Activated naive CD8-positive, alpha-beta T cell treated with anti-CD3 and anti-CD28 coated beads for 36 hours (primary cell): ENCODE measurements at places on chromosomes 11 and 22.

- no peak for DNase-seq
Observed at GRCh38 chr11:81129618-81130017, 1604.0 kb downstream of the FAM181B start.

DNA sequence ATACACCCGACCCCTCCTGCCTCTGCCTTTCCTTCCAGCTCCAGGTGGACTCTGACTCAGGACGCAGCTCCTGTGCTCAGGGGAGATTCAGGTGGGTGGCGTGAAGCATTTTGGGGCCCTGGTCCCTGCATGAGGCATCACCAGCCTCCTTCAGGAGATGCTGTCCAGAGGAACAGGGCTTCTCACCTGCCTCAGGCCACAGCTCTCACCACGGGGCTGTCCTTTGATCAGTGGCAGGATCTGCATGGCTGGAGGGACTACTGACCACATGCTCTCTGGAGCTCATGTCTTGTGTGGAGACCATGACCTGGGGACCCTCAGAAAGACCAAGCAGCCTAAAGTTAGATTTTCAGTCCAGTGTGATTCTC, 58.8 kb downstream of the GGTLC2 start:
- DNase-seq, result no peak

DNA sequence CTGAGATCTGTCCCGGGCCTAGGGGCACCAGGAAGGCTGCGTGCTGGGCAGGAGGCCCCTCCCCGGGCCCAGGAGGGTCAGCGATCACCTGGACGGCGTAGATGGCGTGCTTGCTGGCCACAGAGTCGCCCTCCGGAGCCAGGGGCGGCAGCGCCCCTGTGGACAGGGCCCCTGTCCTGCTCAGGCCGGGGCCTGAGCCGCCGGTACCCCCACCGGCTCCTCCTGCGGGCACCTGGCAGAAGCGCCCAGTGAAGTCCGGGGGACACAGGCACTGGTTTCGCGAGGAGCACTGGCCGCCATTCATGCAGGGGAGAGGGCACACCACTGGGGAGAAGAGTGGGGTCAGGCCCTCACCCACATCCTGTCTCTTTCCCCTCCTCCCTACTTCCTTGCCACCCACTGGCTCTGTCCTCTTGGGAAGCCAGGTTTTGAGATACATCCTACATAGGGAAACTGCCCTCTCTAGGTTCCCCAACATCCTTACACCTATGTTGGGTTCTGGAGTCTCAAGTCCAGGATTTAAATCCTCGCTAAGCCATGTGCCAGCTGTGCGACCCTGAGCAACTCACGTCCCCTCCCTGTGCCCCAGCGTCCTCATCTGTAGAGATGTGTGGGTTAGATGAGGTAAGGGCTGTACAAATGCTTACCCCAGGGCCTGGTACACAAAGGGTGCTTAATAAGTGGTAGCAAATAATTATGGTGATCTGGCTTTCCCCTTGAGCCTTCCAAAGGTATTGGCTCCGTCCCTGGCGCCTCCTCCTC, 3.9 kb downstream of the LTBP3 start:
- no peak for DNase-seq

DNA sequence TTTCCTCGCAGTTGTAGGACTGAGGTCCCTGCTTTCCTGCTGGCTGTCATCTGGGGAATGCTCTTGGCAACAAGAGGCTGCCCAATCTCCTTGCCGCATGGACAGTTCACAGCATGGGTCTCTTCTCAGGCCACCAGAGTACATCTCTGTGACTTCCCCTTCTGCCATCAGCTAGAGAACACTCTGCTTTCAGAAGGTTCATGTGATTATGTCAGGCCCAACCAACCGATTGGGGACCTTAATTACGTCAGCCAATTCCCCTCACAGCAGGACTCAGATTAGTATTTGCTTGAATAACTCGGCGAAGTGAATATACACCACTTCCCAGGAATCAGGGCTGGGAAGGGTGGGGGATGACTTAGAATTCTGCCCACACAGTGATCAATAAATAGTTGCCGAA, 61.9 kb upstream of the CSNK2A3 start:
- DNase-seq, result no peak

GRCh38 chr11:72418834-72419560, 15.3 kb downstream of the CLPB start:
- no peak for DNase-seq

GRCh38 chr11:123194337-123195187, 486 bp downstream of the CLMP start:
- DNase-seq, result no peak

- DNase-seq, result no peak
Observed at GRCh38 chr11:120131941-120132644, 5.8 kb downstream of the TRIM29 start.

DNA sequence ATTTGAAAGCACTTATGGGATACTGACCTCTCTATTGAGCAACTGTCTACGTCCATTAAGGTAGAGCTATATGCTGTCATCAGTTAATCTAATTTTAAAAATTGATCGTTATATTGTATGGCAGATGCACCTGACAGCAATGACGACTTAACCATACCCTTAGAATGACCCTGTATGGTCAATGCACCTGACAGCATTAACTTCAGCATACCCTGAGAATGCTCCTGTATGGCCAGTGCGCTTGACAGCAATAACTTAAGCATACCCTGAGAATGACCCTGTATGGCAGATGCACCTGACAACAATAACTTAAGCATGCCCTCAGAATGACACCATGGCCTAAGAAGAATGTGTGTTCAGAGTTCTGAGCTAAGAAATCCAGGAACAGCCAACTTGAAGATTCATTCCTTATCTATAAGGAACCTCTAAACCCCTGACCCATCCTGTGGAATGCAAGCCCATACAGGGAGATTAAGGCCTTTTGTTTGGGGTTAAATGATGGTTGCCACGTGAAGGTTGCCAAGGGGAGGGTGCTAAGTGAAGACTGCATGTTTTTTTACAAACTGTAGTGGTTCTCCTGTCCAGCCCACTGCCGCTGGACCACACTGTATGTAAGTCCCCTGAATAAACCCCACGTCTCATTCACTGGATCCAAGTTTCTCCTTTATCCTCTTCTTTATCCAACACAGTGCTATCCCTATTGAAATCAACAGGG, 138.3 kb downstream of the GUCY1A2 start:
- DNase-seq, result no peak

- DNase-seq, result no peak
Observed at GRCh38 chr11:13944911-13945425, 17.6 kb upstream of the SPON1 start.

DNA sequence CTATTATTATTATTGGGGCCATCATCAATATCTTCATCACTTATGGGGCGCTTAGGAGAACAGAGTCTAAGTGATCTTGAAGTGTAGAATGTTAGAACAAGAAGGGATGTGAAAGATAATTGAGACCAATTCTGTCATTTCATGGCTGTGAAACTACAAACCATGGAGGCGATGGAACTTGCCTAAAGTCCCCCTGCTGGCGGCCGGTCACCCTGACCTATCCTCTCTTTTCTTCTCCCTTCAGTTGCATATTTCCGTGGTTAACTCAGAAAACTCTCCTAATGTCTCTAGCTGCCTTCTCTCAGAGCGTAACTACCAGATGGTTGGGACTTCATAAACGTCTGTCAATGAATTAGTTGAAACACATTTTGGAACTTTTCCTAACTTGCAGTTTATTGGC, 6.6 kb upstream of the OR4B1 start:
- DNase-seq, result no peak

GRCh38 chr22:45263463-45264269, 21.1 kb upstream of the UPK3A start:
- no peak for DNase-seq

GRCh38 chr11:78893996-78894395, 319.3 kb upstream of the NARS2 start:
- no peak for DNase-seq

DNA sequence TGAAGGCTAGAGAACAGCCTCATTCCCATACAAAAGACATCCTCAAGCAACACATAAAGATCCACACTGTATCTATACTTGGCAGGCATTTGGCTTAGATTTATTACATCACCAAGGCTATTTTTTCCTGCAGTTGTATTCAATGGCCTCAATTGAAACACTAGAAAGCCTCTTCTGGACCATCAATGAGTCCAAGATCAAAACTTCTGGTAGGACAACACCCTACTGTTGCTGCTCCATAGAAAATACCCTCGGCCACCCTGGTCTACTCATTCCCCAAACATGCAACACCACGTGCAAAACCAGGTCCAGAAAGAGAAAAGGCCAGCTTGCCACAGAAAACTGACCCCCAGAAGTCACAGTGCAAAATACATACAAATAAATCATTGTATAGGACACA, 56.9 kb upstream of the CADM1 start:
- DNase-seq, result no peak

DNA sequence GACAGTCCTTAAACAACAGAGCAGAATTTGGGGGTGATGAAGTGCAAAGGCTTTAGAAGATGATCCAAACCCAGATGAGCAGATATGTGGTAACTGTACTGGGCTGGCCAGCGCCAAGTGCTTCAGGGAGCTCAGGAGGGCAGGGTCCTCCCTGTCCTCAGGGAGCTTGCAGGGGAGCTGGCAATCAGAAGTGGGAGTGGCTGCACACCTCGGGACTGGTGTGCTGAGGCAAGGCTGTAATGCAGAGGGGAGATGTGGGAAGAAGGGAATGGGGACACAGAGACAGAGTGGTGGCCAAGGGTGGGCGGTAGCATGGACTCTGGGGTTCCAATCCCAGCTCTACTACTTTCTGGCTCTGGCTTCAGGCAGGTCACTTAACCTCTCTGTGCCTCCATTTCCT, 235.6 kb upstream of the NCAM1 start:
- DNase-seq, result no peak

DNA sequence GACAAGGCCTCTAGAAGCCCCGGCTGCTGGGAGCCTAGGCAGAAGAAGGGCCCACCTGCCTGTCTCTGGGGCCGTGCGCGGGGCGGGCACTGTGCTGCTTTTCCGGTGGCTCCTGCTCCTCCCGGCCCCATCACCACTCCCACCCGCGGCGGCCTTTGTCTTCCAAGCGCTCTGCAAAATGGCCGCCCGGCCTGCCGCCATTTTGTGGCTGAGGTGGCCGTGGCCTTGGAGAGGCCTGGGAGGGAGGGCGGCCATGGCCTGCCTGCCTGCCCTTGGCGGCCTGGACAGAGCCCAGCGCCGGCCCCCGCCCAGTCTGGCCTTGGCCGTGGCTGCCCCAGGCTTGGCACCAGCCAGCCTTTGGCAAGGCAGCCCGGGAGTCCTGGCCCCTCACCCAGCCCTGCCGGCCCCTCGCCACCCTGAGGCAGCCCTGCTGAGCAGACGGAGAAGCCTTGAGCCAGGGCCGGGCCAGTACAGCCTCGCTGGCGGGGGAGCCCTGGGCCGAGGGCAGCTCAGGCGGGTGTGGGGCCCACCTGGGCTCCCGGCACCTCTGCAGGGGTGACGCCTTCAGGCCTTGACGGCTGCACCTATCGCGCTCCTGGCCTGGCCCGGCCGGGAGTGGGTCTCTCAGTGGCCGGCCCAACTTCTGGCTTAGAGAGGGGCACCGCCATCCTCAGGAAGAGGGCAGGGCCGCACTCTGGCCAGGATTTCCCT, 46.0 kb upstream of the PPARA start:
- DNase-seq, result no peak

GRCh38 chr11:12182302-12182675, 71.9 kb downstream of the MICAL2 start:
- no peak for DNase-seq

GRCh38 chr11:86787018-86787536, 13.3 kb upstream of the PRSS23 start:
- no peak for DNase-seq

GRCh38 chr11:70399681-70400112, 1.4 kb downstream of the CTTN start:
- DNase-seq, result peak; percentile 17

- DNase-seq, result no peak
Observed at GRCh38 chr22:47188261-47189055, 426.0 kb downstream of the TBC1D22A start.

DNA sequence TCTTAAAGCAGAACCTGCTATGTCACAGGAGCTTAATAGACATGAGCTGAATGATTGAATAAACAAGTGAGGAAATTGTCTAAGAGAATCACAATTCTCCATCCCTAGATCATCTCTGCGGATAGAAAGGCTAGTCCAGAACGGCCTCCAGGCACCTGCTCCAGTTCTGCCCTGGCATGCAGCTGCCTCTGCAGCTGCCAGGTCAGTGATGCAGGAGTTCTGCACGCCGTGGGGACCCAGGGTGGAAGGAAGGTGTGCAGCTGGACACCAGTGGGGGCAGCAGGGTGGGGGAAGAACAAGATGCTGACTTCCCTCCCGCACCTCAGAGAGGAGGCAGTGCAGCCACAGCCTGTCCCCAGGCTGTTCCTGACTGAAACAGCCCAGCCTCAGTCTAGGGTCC, 192.1 kb upstream of the NCAM1 start:
- DNase-seq, result no peak

GRCh38 chr11:10990637-10991193, 132.9 kb upstream of the ZBED5 start:
- no peak for DNase-seq

DNA sequence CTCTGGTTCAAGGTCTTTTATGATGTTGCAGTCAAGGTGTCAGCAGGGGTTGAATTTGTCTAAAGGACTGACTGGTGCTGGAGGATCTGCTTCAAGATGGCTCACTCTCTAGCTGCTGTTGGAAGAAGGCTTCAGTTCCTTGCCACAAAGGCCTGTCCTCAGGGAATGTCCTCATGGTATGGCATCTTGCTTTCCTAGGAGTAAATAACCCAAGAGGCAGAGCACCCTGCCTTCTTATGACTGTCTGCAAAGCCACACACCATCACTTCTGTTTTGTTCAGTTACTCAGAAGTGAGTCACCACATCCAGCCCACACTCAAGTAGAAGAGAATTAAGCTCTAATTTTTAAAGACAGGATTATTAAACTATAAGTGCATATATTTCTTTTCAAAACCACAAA, 45.2 kb downstream of the PLAAT5 start:
- peak; percentile 1 for DNase-seq
